ENCODE measurements at places on chromosomes 7 and 10.
A peak's percentile ranks its signal among the peaks of the same experiment; 100 is the strongest.

GRCh38 chr7:87226495-87226894 is 7.0 kb upstream of the TMEM243 start:
- no peak for DNase-seq

- DNase-seq, result no peak
Measured at GRCh38 chr7:69516238-69516820, 81.9 kb upstream of the AUTS2 start.

- peak; percentile 47 for DNase-seq
Measured at GRCh38 chr7:158495786-158496185, 91.8 kb downstream of the PTPRN2 start.

- DNase-seq, result peak; percentile 57
Measured at GRCh38 chr10:63720072-63720537, 198.9 kb downstream of the REEP3 start.

- DNase-seq, result no peak
Measured at GRCh38 chr7:22980422-22980821, 33.5 kb downstream of the HYCC1 start.

GRCh38 chr7:4642468-4643203 is 39.5 kb upstream of the FOXK1 start:
- peak; percentile 14 for DNase-seq

GRCh38 chr10:116636976-116637375 is 16.2 kb downstream of the PNLIPRP2 start:
- no peak for DNase-seq

- no peak for DNase-seq
Measured at GRCh38 chr10:7458556-7458955, 47.7 kb upstream of the SFMBT2 start.

GRCh38 chr7:140923358-140924006 is 1.2 kb downstream of the BRAF start:
- peak; percentile 29 for DNase-seq

DNA sequence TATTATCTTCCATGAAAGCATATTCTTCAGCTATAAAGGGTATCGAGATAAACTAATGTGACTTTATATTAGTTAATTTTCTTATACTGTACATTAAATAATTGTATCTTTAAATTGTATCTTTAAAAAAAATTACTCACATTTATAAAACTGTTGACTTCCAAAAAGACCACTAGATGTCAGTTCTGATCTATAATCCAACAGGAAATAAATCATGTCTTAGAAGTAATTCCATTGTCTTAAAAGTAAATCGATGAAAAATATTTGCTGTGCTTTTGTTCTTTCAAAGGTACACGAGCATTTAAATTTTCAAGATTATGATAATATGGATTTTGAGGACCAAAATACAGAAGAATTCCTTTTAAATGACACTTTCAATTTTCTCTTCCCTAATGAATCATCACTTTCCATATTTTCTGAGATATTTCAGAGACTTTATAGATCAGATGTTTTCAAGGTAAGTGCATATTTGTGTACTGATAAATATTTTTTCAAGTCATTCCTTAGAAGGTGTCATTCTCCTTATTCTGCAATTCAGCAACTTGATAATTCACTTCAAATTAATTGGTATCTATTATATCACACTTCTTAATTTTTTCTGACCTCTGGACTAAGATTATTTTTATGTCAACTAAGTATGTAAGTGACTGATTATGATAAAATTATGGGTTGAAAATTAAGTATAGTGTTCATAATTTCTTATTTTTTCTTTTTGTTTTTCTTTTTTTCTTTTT is 138.5 kb downstream of the CPED1 start:
- DNase-seq, result no peak

GRCh38 chr7:151993977-151994676 is 31.3 kb upstream of the GALNT11 start:
- DNase-seq, result peak; percentile 77

GRCh38 chr10:73983096-73984047 is 14.5 kb upstream of the VCL start:
- peak; percentile 19 for DNase-seq

- DNase-seq, result no peak
Measured at GRCh38 chr7:17988858-17989257, 38.8 kb downstream of the PRPS1L1 start.

GRCh38 chr10:6114805-6115341 is 26.0 kb downstream of the RBM17 start:
- no peak for DNase-seq
